ENCODE measurements at places on chromosomes 12 and 14.

DNA sequence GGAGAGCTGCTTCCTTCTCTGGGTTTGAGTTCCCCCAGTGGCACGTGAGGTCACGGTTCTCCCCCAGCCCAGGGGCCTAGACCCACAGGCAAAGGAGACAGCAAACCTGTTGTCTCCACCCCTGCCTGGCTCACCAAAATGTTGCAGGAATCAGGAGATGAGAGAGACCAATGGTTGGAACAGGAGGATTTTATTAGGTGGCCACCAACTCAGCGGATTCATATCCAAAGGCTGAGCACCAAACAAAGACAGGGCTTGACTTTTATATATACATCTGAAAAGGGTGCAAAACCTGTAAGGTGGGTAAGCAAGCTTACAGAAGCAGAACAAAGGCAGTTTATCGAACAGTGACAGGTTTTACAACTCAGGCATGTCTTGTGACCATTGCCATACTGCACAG, 9.2 kb upstream of the ADAM21 start:
- no peak for DNase-seq

DNA sequence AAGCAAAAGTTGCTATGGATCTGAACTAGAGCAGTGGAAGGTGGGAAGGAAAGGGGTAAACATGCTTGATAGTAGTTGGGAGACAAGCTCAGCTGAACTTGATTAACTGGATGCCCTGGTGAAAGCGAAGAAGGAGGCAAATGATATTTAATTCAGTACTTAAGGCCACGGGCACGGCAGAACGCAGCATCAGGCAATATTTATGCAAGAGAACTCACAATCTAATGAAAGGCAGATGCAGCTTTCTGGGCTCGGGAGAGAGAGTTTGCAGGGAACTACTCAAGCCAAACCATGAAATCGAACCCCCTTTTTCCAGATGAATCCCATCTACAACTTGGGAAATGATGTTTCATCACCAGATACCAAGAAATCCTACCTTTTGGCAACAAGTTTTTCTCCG, 3.5 kb upstream of the CNIH1 start:
- DNase-seq: no peak

- DNase-seq: no peak
Observed at GRCh38 chr14:54219261-54220070, 177.3 kb upstream of the CDKN3 start.

GRCh38 chr12:124543052-124543589, 24.3 kb downstream of the NCOR2 start:
- peak; percentile 24 for DNase-seq

GRCh38 chr14:53946404-53947093, 10.1 kb downstream of the BMP4 start:
- DNase-seq: no peak

DNA sequence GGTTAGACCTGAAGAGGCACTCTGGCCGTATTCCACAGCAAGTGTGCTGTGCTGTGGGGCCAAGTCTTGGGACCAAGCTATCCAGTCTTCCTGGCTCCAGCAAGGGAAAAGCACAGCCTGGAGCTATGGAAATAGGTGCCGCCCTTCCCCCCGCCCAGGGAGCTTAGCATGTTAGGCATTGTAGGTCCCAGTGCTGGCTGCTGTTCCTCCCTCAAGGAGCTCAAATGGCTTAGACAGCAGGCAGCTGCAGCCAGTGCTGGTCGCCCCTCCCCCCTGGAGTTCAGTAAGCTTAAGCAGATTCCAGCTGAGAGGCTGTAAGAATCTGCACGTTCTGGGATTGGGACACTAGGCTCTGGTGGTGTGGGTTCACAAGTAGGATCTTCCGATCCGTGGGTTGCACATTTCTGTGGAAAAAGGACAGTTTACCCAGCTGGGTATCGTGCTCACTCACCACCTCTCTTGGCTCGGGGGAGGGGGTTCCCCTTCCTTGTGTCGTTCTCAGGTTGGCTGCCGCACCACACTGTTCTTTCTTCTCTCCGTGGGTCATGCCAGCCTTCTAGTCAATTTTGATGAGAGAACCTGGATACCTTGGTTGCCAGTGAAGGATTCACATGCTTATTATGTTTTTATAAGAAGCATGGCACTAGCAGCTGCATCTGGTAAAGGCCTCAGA, 127.3 kb downstream of the CNTN1 start:
- DNase-seq: no peak

DNA sequence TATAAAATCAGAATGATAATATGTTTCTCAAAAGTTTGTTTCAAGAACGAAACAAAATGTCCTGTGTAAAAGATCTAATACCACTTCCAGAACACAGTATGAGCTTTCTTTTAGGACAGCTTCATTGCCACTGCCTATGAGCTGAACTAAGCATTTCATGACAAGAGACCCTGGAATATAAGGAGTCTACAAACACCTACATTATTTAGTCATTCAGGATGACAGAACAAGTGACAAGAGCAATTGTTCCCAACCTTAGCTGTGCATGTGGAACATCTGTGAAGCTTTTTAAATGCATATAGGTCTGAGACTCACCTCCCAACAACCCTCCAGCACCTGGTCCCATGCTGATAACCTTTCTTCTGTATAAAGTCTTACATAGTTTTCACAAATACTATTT, 103.1 kb upstream of the GARIN6 start:
- DNase-seq: no peak

GRCh38 chr14:57066463-57066862, 202.2 kb downstream of the EXOC5 start:
- no peak for DNase-seq

DNA sequence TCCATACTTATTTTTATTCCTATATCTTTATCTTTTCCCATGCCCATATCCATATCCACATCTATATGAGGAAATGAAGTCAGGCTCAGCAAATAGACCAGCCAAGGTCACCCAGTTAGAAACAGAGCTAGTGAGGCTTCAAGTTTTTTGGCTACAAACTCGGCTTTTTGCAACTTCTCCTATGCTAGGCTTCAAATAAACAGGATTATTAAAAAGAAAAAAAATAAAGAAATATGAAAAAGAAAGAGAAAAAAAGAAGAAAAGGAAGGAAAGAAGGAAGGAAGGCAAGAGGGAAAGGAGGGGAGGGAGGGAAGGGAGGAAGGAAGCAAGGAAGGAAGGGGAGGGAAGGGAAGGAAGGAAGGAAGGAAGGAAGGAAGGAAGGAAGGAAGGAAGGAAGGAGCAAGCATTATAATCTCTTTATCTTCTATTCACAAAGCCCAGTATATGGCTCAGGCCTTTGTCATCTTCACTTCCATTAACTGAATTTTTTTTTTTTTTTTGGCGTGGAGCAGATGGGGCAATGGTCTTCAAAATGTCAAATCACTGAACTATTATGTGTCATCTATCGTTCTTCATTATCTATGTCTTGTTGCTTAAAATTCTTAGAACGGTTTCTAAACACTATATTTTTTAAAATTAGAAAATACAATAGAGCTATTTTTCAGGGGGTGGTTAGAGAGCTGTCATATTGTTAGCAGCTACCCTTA, 418.2 kb downstream of the VRK1 start:
- no peak for DNase-seq

DNA sequence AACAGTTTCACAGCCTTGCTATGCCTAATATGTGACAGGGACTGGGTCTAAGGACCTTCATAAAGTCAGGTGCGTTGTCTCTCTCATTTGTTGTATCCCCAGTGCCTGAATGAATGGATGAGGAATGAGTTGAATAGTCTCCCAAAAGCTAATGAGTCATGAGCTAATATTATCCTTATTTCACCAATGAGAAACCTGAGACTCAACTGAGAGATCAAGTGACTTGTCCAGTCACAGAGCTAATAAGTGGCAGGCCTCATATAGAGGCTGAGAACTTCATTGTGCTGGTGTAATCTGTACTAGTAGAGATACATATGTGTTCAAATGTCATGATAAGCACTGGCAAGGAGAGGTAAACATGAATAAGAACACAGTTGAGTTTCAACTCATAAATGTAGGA, 612.4 kb downstream of the NRXN3 start:
- DNase-seq: no peak

DNA sequence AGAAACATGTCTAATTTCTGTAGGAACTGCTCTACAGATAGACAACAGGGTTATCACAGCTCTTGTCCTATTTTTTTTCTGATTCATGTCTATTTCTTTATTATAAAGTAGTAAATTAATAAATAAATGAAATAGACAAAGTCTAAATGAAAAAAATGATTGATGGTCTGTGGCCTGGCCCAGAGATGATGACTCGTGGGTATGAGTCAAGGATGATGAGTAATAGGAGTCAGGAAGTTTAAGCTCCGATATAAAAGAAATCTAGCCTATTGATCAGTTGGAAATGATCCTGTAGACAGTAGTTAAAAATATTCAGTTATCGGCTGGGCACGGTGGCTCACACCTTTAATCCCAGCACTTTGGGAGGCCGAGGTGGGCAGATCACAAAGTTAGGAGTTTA, 90.6 kb upstream of the RTL1 start:
- DNase-seq: no peak

DNA sequence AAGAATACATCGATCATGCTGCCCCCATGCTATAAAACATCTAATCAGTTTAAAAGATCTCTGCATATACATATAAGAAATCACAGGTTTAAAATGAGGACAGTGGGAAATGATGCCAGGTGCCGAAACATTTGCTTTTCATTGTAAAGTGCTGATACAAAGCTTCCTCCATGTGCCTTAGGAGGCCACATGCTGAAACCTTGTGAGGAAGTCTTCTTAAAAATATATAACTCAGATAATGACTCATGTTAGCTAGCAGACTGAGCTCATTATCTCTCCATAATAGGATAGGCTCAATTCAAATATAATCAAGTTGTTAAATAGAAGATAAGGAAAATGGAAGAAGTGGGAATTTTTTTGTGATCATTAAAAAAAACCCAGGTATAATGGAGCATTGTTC, 65.9 kb downstream of the RFX4 start:
- DNase-seq: no peak

DNA sequence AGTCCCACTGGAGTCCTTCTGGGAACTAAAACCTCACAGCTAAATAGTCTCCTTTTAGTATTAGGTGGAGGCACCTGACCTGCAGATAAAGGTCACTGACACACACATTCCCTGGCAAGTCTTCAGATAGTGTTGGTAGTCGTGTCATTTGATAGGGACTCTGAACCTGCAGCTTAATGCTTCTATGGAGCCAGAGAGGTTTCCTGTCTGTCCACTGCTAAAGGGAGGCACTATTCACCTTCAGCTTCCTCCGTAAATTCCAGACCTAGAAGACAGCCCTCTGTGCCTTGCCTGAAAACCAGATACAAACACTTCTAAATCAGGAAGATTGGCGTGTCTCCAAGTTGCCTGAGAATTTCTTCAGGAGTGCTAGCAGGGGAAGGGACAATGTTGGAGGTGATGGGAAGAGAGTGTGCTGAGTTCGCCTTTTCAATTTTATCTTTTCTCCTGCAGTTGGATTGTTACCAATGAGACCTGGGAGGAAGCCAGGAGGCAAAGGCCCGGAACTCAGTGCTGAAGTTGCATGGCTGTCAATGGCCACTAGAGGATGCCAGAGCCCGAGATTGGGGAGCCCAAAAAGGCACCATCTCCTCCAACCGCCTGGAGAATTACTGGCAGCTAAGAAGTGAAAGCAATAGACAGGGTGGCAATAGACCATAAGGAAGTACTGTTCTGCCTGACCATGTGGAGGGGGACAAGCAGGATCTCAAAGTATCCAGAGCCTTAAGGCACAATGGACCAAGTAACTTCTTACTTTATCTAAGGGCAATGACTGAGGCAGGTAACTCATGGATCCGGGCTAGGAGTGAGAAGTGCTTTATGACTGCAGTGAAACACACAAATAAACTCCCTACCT, 81.6 kb upstream of the SCAF11 start:
- peak; percentile 19 for DNase-seq

DNA sequence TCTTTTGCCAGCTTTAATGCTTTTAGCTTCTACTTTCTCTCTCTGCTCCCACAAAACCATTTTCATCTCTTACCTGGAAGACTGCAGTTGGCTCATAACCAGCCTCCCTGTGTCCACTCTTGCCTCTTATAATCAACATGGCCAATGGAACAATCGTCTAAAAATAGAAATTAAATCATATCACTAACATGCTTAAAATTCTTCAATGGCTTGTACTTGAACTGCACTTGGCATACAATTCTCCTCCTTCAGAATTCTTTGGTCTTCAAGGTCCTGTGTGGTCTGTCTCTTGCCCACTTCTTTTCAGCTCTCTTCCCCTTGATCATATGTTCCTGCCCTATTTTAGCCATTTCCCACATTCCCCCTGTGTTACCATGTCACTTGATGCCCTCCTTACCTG, 342.2 kb downstream of the ATP23 start:
- no peak for DNase-seq

- no peak for DNase-seq
Observed at GRCh38 chr12:12020762-12021161, 50.0 kb upstream of the BCL2L14 start.

- no peak for DNase-seq
Observed at GRCh38 chr14:96554315-96554910, 52.2 kb downstream of the PAPOLA start.

- no peak for DNase-seq
Observed at GRCh38 chr14:24903337-24903736, 146.6 kb downstream of the STXBP6 start.

DNA sequence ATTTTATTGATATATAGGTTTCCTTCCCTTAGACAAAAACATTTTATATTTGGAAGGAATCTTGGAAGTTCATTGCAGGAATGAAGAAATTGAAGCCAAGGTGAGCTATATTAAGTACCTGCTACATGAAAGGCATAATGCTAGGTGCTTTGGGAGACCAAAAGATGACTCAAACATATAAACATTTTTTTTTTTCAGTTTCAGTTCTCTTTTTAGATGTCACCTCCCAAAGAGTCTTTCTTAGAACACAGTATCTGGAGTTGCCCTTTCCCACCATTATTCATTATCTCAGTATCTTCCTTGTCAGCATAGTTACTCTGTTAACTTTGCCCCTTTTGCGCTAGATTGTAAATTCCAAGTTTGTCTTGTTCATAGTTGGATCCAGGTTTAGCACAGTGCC, 1.1 kb downstream of the LIN52 start:
- DNase-seq: no peak

- no peak for DNase-seq
Observed at GRCh38 chr14:94025720-94026119, 420 bp upstream of the OTUB2 start.

- no peak for DNase-seq
Observed at GRCh38 chr12:18422871-18423270, 161.6 kb downstream of the PIK3C2G start.

GRCh38 chr12:55637467-55637866, 775 bp downstream of the OR10P1 start:
- no peak for DNase-seq
